GM06990 (cell line): ENCODE measurements at places on chromosomes 6 and 20.

- no peak for DNase-seq
These were observed 5.3 kb downstream of the KCNB1 start for GRCh38 chr20:49477200-49477599.

DNA sequence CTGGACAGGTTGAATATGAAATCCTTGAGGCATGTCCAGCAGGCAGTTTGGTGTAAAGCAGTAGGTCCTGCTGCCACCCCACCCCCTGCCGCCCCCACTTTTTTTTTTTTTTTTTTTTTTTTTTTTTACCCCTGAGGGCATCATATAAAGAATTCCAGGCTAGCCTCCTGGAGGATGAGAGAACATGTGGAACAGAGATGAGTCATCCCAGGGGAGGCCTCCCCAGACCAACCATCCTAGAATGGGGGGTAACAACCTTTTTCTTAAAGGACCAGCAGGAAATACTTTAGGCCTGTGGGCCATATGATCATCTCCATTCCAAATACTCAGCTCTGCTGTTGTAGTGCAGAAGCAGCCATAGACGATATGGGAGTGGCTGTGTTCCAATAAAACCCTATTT, 170.9 kb downstream of the GJA10 start:
- DNase-seq: no peak

GRCh38 chr6:10613723-10614122, 80.7 kb downstream of the C6orf52 start:
- no peak for DNase-seq

- no peak for DNase-seq
These were observed 85.7 kb upstream of the CST7 start for GRCh38 chr20:24863356-24863755.

DNA sequence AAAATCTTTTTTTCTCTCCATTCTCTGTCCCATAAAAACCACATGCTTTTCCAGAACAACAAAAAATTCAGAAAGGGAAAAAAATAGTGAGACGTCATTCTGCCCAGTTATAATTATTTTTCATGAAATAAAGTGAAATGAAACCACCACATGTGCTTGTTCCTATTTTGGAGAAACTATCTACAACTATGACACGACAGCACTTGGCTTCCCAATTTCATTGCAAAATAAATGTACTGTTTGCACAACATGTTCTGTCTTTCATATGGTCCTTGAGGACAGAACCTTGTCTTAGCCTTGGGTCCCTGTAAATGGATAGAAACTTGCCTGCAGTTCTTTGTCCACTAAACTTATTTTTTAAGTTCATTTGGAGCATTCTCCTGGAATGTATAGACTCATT, 5.6 kb upstream of the MAN1A1 start:
- no peak for DNase-seq

GRCh38 chr6:102742028-102742427, 1348.5 kb downstream of the GRIK2 start:
- DNase-seq: no peak

- DNase-seq: no peak
These were observed 20.8 kb downstream of the SRC start for GRCh38 chr20:37366743-37367142.

DNA sequence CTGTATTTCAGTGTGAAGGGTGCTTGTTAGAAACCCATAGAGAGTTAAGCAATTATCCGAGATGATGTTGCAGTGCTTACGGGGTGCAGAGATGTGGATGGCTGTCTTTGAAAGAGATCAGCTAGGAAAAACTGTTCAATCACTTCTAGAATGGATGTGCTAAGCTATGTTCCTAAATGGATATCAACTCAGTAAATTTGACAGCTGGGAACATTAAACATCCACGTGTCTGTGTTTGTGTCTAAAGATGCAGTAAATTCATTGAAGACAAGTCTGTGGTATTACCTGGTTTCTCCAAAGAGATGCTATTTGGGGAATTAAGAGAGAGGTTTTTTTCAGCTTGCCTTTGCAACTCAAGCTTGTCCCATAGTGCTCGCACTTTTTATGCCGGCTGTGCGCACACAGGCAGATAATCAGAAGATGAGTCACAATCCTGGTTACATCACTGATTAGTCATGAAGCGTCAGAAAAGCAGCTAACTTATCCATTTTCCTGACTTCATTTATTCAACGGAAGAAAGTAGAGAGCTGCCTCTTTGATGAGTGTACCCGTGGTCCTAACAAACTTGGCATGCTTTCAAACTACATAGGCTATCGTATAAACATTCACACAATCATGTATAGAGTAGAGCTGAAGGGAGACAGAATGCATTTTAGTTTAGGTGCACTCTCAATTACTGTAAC, 691.7 kb upstream of the SLC35B3 start:
- DNase-seq: no peak

DNA sequence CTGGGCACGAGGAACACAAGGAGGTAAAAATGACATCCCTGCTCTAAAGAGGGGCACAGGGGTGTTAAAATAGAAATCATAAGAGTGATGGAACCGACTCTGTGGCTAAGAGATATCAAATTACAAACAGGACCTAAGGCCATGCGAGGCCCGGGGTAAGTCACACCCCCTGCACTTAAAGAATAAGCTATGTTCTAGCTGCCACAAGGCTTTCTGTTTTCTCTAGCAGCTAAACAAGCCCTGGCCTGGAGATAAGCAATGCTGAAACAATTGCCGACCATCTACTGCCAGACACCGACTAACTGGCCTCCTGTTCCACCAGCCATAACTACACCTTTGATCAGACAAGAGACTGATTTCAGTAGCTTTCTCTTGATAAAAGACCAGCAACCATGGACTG, 32.4 kb downstream of the MDGA1 start:
- no peak for DNase-seq

DNA sequence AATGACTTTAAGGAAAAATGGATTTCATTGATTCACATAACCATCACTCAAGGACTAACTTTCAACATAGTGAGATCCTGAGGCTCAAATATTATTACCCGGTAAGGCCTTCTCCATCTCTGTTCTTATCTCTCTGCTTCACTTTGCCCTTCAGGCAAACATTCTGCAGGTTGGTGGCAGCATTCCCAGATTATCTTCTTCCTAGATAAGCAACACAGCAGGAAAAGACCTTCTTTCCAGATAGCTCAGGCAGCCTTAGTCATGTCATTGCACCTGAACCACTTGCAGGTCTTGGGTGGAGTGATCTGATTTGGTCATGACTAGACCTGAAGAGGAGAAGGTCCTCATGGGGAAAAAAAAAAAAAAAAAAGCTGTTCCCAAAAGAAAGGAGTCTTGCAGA, 5.3 kb upstream of the HIVEP2 start:
- DNase-seq: no peak

DNA sequence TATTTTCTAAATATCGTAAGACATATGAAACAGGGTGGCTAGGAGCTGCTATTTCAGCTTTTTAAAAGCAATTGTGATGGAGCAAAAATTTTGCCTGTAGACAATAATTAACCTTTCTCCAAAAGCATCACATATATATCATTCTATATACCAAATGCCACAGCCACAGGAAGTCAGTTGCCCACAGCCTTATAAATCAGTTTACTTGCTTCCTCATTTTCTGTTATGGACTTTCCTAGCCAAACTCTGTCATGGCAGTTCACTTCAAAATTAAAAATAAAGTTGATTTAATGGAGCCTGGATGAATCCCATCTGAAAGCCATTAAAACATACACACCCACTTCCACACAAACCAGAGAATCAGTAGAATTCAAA, 93.4 kb upstream of the NHSL1 start:
- no peak for DNase-seq

DNA sequence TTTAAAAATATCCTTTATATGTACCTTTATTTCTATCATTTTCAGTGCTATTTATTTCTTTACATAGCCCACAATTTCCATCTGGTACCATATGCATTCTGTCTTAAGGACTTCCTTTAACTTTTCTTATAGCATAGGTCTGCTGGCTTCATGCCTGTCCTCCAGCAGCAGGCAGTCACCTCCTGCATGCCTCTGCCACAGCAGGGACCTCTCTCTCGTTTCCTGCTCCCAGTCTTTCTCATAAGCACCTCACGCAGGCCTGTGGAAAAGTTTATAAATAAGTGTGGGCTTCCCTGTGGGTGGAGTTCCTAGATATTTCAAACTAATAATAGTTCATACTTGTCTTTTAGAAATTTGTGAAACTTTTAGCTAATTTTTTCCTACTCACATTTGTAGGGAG, 133.9 kb downstream of the KCNQ5 start:
- DNase-seq: no peak

DNA sequence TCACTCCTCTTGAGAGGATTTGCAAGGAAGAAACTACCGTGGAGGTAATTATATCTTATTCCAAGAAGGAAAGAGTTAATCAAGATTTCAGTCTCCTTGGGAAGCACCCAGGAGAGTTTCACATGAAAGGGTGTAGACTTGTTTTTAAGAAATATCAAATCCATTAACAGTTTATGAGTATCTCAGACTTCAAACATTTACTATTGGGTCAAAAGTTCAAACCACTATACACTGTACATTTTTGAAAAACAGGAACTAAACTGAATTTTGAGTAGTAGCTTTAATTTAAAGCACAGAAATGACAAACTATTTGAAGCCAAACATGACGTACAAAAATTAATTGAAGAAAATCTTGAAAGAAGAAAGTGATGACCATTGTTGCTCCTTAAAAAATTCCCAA, 164.0 kb downstream of the FOXC1 start:
- DNase-seq: no peak

DNA sequence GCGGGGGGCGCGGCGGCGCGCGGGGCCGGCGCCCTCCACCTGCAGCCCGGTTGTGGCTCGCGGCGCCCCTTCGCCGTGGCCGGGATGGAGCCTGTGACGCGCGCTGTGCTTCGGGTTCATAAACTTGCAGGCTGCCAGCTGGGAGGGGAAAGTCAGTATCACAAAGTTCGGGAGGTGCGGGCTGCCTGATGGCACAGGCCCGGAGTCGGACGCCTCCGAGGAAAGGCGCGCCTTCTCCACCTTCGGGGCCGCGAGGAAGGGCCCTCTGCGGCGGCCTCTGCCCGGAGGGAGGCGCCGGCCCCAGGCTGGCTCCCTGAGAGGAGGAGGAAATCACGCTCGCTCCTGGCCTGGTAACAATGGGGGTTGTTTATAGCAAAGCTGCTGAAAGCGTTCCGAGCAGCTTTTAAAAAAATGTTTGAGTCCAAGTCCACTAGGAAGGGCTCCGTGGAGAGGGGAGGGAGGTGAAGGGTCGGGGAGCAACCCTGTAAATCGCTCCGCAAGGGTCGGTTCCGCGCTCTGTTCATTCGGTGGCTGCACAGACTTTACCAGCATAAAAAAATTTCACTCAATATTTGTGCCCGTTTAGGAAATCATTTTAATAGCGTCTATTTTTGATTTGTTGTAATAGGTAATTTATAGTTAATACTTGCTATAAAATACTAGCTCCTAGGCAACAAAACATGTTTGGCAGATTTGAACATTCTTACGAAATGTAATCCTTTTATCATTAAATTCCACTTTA, 1.0 kb downstream of the AFDN start:
- DNase-seq: peak; percentile 63

GRCh38 chr20:3767110-3767426, 485 bp downstream of the ADISSP start:
- DNase-seq: no peak

DNA sequence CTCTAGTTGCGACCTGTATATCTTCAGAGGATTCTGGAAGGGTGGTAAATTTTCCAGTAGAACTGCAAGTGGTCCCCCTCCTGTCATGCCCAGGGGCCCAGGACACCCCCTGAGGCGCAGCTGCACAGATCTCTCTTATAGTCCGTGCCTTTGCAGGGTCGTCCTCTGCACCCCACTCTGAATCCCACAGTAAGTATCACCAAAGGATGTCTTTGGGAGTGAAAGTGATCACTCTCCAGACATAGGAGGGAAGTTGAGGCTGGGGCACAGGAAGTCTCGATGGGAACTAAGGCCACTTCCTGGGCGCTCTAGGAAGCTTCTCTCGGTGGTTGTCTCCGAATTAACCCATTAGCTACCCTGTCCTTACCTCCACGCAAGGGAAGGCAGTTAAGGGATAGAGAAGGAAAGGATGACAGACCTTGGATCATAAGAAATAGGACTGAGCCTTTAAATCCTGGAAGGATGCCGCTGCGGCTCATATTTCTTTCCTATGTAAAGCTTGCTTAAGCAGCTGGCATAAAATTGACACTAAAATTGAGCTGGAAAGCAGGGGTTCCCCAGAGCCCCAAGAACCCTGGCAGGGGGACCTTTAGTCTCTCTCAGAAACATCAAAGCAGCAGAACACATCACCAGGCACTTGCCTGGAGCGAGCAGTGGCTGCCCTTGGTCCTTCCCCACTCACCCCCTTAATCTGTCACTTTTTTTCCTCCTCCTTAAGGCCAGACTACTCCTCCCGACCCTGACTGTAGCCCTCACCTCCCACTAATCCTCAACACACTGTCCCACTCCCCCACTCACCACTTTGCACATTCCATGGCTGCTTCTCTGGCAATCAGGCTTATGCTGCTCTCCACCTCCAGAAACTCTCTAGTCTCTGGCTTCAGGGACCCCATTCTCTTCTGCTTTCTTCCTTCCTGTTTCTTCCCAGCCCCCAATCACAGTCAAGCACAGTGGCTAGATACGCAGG, at the start of gene ZKSCAN4:
Gene ZKSCAN4 (minus strand): TSS at position 261 of the 967 bp plus-strand sequence. CDS start 289 bp downstream, outside the sequence.
- DNase-seq: peak; percentile 70

DNA sequence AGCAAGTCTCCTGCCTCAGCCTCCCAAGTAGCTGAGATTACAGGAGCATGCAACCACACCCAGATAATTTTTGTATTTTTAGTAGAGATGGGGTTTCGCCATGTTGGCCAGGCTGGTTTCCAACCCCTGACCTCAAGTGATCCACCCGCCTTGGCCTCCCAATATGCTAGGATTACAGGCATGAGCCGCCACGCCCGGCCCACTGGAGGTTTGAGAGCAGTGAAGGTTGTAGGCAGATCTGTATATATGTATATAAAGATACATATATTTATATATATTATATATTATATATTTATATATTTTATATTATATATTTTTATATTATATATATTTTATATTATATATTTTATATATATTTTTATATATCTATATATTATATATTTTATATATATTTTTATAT, 38.2 kb upstream of the TTPAL start:
- DNase-seq: no peak

DNA sequence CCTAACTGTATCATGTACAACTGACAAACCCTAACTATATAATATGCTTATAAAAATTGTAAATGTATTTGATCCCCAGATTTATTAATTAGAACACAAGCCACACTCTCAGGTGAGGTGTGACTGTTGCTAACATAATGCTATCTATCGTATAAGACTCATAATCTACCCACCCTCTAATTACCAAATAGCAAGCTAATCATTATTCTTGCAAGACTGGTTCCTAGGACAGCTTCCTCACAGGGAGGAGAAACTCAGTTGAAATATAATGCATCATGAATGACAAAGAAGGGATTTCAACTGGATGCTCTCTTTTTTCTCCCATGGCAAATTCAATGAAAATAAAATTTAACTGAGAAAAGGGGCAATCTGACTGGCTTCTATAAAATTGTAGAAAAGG, 35.4 kb downstream of the ELOVL4 start:
- DNase-seq: no peak

DNA sequence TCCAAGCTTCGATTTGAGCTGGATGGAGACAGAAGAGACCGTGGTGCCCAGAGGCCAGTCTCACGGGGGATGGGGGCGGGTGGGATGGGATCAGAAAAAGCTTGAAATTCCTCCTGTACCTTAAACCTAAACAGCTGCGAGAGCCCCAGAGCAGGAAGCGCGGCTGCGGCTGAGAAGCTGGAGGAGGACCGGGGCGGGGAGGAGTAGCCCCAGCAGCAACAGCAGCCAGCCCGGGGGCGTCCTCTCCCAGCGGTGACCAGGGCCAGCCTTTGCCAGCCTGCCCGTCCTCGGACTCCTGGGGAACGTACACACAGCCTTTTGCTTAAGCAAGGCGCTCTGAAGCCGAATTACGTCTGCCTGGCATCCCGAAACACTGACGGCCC, 17.4 kb upstream of the PRDM13 start:
- DNase-seq: no peak

GRCh38 chr20:22339091-22339881, 245.1 kb downstream of the FOXA2 start:
- no peak for DNase-seq
